Muscle of back (tissue), 13 donors: ENCODE measurements at places on chromosomes 5 and 9.

- no peak for DNase-seq
Observed at GRCh38 chr9:14812806-14813205, 90.3 kb upstream of the CER1 start.

DNA sequence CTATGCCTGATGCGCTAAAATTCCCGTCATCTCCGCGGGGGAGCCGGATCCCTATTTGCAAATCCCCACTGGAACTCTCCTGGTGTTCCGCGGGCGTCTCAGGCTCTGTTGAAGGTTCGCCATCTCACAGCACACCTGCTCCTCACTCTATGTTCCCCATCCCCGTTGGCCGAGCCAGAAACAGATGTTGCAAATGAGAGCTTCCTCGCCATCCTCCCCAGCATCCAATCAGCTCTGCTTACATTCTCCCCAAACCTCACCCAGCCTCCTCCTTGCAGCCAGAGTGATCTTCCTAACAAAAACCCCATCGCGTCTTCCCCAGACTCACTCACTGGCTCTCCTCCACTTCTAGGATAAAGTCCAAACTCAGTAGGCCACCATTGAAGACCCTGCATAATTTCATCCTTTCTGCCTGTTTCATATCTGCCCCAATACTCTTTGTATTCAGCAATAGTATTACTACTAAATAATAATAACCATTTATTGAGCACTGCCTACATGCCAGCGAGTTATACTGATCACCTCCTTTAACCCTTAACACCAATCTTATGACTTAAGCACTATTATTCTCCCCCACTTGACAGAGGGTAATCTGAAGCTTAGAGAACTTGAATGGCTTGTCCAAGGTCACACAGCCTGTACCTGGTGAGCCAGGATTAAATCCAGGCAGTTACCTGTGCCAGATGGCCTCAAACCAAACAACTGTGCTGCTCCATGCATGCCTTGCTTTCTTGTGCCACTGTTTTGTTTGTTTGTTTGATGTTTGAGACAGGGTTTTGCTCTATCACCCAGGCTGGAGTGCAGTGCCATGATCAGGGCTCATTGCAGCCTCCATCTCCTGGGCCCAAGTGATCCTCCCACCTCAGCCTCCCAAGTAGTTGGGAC lies 14.0 kb downstream of the AQP7 start:
- no peak for DNase-seq

GRCh38 chr9:111691672-111692329 lies 30.4 kb downstream of the GNG10 start:
- DNase-seq: peak; percentile 27

GRCh38 chr9:126063326-126063725 lies 263.3 kb upstream of the MVB12B start:
- DNase-seq: no peak

- no peak for DNase-seq
Observed at GRCh38 chr9:33714989-33715388, 80.4 kb upstream of the PRSS3 start.
